ENCODE measurements at places on chromosomes 12 and 14.

- no peak for DNase-seq
Measured at GRCh38 chr14:98446508-98446907, 825.5 kb downstream of the BCL11B start.

GRCh38 chr12:50542448-50542847 is 37.7 kb downstream of the DIP2B start:
- DNase-seq = peak; percentile 71

DNA sequence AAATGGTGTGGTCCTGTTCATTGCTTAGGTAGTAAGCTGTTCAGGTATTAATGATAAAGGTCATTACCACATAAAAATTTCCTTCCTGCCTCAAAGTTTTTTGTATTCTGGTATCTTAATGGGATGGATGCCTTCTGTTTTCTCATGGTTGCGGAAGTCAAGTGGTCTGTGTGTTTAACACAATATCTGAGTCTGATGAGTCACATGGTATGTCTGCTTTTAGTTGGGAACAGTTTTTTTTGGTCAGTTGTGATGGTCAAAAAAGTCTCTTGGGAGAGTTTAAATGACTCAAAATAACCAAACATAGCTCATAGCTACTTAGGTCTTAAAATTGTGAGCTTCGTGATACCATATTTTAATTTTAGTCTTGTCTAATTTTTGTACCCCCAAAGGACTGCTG is 40.7 kb downstream of the STK38L start:
- DNase-seq = no peak

DNA sequence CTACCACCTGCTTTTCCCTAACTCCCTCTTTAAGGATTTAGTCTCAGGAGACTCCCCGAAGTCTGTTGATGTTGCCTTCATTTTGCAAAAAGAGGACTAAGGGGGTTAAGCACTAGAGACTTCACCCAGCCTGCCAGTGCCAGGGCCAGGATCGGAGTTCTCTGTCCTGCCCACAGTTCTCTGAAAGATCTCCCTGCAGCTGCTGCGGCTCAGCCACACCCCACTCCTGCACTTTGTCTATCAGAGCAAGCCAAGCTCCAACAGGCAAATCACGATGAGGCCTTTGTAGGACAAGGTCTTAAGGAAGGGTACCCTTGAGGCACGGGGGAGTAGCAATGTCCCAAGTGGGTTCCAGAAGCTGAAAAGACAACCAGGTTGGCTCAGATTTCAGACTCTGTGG is 148.8 kb upstream of the EGLN3 start:
- DNase-seq = no peak

- no peak for DNase-seq
Measured at GRCh38 chr12:51883998-51884675, 3.8 kb upstream of the ANKRD33 start.

DNA sequence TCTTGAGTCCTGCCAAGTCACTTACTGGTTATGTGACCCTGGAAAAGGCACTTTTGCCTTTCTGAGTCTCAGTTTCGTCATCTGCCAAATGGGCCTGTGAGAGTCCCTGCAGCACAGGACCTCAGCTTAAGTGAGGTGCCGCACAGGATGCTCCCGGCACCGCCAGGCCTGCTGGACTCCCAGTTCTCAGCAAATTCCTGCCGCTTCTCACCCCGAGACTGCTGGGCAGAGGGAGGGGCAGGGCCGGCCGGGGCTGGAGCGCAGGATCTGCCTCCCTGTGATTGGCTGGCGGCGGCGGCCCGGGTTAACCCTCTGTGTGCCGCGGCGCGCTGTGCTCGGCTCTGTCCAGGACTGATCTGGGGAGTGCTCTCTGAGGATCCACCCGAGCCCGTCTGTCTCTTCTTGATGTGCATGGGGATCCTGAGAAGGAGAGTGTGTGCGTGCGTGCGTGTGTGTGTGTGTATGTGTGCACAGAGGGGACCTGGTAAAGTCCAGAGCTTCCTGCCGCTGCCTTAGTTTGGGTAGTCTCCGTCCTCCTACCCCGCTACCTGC is 8.6 kb downstream of the SETD1B start:
- DNase-seq = peak; percentile 69

DNA sequence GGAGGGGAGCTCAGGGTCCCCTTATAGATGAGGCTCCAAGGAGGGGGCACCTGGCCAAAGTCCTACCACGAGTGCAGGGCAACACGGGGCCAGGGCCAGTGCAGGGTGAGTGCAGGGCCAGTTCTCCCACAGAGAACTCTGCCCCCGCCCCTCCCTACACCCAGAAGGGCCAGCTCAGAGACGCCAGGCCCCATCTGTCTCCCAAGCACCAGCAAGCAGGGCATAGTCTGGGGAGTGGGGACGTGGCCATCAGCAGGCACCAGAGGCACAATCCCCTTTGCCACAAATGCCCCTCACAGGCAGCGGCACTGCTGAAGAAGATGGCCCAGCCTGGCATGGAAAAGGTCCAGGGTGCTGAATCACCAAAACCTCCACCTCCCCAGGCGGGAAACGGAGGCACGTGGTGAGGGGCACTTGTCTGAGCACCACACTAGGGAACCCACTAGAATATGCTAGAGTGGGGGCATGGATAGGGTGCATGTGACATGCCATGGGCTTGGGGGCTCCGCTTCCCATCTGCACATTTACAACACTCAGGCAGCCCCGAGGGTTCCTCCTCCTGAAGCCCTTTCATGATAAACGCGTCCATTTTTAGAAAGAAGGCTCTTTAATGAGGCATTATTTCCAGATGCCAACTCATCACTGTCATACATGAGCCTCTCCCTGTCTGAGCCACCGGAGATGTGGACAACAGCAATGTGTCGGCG is 17.8 kb downstream of the CCDC85C start:
- DNase-seq = no peak

- no peak for DNase-seq
Measured at GRCh38 chr12:88272456-88272855, 130.3 kb downstream of the TMTC3 start.

DNA sequence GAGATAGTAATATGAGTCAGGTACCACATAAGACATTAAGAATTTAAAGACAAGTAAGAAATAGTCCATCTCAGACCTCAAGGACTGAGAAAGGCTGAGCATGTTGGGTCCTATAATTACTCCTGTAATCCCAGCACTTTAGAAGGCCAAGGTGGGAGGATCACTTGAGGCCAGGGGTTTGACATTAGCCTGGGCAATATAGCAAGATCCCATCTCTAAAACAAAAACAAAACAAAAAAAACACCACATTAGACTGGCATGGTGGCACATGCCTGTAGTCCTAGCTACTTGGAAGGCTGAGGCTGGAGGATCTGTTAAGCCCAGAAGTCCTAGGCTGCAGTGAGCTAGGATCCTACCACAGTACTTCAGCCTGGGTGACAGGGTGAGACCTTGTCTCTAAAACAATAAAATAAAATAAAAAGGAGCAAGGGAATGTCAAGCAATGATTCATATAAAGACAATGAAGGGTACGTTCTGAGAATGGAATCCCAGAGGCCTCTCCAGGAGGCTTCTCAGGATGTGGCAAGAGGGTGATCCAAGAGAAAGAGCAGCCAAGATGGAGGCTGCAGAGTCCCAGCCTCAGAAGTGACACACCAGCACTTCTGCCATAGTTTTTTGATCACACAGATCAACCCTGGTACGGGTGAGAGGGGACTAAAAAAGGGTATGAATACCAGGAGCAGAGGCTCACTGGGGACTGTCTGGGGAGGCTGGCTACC is 206.4 kb downstream of the CRADD start:
- no peak for DNase-seq

DNA sequence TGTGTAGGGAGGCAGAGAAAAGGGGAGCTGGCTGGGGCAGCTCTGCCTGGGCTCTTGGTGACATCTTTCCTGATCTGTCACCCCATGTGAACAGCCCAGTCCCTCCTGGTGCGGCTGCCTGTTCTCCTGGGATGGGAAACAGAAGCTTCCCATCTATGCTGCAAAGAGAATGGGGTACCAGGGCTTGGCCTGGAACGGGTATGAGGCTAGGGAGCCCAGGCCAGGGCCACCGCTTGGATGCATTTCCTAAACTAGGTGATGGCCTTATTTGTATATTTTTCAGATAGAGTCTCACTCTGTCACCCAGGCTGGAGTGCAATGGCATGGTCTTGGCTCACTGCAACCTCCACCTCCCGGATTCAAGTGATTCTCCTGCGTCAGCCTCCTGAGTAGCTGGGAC is 48.6 kb upstream of the PRMT8 start:
- DNase-seq = no peak

DNA sequence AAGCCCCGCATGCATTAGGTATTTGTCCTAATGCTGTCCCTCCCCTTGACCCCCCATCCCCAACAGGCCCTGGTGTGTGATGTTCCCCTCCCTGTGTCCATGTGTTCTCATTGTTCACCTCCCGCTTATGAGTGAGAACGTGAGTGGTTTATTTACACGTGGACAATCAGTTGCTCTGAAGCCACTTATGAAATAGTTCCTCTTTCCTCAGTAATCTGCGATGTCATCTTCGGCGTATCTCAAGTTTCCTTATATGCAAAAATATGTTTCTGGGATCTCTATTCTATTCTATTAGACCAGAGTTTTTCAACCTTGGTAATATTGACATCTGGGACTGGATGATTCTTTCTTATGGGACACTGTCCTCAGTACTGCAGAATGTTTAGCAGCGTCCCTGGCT is 56.0 kb upstream of the DCD start:
- DNase-seq = no peak

GRCh38 chr12:115946092-115946491 is 331.4 kb downstream of the MED13L start:
- no peak for DNase-seq

DNA sequence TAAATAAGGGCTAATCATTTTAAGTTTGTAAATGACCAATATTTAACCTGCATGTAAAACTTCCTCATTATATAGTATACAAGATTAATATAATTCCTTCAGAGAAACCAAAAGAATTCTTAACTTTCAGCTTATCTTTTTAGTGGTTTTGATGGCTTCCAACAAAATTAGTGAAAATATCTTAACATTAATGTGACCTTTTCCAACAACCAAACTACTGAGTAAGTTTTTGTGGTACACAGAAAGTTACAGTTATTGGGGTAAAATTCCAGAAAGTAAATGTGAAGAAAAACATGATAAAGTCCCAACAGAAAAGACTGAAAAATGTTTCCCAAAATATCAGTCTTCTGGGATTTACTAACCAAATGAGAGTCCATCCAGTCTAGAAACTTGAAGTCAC is 111.0 kb upstream of the PDE3A start:
- DNase-seq = no peak

- peak; percentile 90 for DNase-seq
Measured at GRCh38 chr12:12398026-12398859, 41.4 kb downstream of the BORCS5 start.

- DNase-seq = no peak
Measured at GRCh38 chr14:68665131-68665530, 127.7 kb downstream of the ZFP36L1 start.

GRCh38 chr12:22321638-22322037 is 12.9 kb downstream of the ST8SIA1 start:
- no peak for DNase-seq

DNA sequence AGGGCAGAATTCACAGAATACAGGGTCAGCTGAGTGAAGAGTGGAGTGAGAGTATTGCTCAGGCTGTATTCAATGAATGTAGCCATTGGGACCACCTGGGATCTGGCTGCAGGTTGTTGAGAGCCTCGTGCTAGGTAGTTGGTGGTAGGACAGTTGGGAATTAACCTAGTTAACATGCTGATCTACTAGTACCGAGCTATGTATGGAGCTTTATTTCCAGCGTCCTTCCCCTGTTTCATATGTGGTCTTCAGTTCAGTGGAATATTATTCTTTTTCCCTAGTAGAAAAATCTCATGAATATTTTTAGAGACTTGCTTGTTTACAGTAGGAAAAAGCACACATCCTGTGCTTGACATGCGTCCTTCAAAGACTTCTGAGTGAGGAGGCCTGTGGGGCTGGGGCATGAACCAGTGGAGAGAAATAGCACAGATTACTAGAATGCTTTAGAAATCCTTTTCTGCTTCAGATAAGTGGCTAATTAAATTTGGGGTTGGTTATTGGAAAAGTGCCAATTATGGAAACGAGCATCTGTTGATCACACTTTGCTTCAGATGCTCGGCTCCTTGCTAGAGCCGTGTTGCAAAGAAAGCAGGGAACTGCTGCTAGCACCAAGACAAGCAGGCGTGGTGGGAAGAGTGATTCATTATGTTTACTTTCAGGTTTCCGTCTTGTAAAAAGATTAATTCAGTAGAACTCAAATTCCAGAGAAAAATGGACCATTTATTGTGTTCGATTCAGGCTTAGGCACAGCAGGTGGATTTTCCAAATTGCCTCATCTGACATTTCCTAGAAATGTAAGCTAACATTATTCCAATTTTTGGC is 53.6 kb downstream of the ARF6 start:
- peak; percentile 52 for DNase-seq

DNA sequence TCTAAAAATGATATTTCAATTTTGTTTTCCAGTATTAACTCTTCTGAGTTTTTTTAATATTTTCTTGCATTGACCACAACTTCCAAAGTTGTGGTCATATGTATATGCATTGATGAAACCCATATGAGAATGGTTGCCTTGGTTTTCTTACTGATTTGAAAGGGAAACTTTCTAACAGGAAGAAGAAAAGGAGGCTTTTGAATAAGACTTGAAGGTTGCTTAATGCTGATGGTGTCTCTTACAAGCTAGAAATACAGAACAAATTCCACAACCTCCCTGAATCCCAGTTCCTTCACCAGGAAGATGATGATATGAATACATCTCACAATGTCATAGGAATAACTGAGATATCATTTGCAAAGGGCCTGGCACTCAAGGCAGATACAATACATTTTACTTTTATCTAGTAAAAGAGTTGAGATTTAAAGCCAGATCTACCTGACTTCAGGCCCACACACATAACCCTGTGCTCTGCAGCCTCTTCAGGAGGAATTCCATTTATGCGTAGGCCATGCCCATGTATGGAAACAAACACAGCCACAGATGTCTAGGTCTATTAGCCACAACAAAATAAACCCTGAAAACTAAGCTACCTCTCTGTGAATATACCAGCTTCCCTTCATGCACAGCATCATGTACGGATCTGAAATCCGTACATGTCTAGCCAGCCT is 165.4 kb upstream of the PLEKHG7 start:
- DNase-seq = no peak

- no peak for DNase-seq
Measured at GRCh38 chr12:66111605-66112004, 18.9 kb downstream of the LLPH start.

GRCh38 chr14:24883576-24883975 is 166.4 kb downstream of the STXBP6 start:
- no peak for DNase-seq

- DNase-seq = no peak
Measured at GRCh38 chr12:63898764-63899337, 54.4 kb downstream of the SRGAP1 start.

GRCh38 chr12:78886719-78887407 is 22.3 kb downstream of the SYT1 start:
- peak; percentile 83 for DNase-seq

DNA sequence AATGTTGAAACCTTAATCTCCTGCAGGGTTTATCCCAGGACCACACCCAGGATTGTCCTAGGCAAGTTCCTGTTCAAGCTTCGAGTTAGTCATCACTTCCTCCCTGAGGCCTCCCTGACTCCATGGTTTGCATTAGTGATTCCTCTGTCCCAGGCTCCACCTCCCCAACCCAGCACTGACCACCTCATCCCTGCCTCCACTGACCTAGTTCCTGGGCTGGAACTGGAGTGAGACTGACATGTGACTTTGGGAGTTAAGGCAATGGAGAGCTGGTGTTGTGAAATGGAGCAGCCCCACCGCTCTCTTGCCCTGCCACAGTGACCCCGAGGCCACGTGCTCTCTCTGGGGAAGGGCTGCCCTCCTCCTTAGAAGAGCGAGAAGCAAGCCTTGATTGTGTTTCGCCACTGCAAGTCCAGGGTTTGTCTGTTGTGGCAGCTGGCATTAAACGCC is 15.8 kb upstream of the DTX1 start:
- peak; percentile 84 for DNase-seq
